ENCODE measurements at places on chromosomes 6 and 20.

- no peak for DNase-seq
Measured at GRCh38 chr20:8020314-8021079, 936 bp upstream of the TMX4 start.

- DNase-seq: no peak
Measured at GRCh38 chr20:16399801-16400200, 173.4 kb downstream of the KIF16B start.

GRCh38 chr20:8454137-8454712 lies 322.2 kb downstream of the PLCB1 start:
- no peak for DNase-seq

GRCh38 chr6:149200282-149200945 lies 117.1 kb upstream of the TAB2 start:
- no peak for DNase-seq

GRCh38 chr6:82013561-82014530 lies 233.7 kb downstream of the IBTK start:
- DNase-seq: no peak

GRCh38 chr6:123771126-123771525 lies 32.5 kb upstream of the NKAIN2 start:
- DNase-seq: no peak

DNA sequence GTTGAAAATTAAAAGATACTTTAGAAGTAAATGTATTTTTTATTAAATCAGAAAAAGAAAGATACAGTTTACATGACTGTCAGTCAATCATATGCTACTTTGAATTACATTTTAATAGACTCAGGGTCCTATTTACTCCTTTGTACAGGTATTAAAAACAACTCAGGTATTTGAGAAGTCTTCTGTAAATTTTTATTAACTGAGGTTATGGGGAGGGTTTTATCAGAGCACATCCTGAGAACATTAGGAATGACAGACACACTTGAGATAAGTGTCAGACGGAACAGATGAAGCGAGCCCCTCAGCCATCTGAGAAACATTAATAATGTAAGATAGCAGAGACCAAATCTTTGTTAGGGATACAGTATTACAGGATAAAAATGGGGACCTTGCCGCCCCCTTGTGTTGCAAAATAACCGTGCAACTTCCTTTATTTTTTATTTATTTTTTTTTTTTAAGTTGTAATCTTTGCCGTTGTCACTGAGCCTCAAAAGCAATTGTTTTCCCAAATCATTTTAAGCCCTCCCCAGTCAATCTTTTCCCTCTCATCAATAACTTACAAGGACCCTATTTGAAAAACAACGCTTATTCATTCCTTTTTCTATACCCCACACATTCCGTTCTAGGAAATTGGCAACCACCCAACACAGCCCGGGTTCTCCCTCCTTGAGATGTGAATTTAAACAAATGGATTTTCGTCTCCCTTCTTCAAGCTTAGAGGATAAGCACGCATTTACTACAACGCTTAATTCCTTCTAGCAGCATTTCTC lies 126.7 kb downstream of the BCAS1 start:
- no peak for DNase-seq

DNA sequence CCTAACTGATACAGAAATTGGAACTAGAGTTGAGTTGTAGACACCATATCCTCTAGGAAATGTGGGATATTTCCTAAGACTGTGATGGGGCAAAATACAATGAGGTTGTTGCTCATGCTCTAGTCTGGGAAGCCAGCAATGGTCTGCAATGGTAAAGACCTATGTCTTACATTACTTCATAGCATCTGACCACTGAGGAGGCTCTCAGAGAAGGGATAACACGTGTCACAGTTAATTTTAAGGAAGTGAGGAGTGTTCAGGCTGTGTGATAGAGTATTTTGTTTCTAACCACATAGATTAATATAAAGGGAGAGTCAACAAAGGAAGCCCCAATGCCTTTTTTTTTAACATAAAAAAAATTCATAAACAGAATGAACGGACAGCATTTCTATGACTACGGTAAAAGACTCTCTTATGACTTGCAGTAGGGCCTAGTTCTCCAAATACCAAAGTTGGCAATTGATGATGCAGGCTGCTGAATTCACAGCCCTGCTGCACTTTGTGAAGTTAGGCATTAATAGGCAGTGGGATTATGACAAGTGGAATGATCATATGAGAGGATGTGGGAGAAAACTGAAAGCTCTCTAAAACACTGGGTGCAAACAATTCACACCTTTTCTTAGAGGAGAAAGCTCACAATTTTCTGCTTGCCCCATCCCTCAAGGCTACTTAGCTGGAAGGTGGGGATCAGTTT lies 13.7 kb downstream of the KCNS1 start:
- no peak for DNase-seq

GRCh38 chr6:160041608-160042007 lies 72.7 kb downstream of the IGF2R start:
- DNase-seq: no peak

- no peak for DNase-seq
Measured at GRCh38 chr20:60240986-60241385, 282.8 kb downstream of the CDH26 start.

DNA sequence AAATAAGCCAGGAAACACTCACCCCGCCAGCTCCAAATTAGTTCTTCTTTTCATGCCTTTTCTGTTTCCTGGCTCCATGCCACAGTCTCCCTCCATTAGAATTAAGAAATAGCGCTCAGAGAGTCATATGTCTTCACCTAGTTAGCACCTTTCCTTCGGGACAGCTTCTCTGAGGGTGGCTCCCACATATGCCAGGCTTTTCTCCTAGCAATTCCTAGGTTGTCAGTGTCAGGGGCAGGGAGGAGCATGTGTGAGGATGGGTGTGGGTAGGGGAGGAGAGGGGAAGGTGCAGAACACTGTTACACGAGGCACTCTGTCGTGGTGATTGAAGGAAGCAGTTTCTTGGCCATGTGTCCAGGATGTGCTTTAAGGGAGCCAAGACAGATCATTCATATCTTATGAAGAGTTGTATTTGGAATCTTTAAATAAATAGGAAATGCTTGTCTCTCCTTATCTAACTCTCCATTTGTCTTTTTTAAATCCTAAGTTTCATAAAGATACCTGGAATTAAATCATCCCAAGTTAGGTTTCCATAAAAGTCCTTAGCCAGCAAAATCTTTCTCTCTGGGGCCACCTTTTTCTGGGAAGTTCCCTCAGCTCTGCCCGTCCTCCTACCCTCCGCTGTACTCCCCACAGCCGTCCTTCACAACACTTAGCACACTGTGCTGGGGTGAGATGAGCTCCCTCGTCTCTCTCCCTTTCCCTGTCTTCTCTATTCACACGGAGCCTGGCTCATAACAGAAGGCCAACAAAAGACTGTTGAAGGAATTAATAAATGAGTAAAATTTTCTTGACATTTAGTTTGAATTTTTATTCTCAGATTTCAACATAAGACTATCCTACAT lies 361.0 kb downstream of the CD83 start:
- DNase-seq: no peak

GRCh38 chr6:144073024-144073423 lies 22.3 kb downstream of the SF3B5 start:
- DNase-seq: no peak

DNA sequence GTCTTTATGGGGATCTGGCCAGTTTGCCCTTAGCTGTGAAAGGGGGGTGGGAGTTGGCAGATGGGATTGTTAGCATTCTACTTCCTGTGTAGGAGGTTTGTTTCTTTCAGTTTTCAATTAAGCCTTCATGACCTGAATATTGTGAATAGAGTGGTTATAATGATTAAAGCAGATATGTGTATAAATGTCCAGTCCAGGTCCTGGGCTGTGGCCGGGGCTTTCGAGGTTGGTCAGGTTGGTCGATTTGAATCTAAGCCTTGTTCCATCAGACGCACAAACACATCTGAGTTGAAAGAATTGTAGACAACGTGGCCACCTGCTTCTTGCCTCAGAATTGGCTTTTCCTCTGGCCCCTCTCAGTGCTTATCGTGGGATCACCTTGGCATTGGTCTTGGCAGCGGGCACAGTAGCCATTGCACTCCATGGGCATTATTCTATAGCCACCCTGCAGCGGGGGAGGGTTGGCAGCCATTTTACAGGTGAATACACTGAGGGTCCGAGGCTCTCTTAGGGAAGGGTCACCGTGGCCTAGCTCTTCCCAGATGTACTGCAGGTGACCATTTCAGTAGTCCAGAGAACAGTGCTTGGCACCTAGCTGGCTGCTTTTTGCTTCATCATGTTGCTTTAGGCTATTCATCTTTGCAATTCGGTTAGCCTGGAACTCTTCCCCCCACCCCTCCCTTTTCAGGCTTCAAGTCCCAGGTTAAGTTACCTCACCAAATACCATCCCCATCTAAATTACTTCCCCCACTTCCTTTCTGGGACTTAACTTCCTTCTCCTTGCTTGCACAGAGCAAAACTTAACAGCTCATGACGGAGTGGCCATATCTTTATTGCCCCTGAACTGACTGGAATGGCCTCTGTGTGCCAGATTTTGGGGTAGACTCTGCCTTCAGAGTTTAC lies 1.1 kb downstream of the RNF114 start:
- DNase-seq: no peak

GRCh38 chr6:13813621-13814175 lies 659 bp downstream of the MCUR1 start:
- no peak for DNase-seq

- DNase-seq: no peak
Measured at GRCh38 chr6:90151576-90152422, 144.8 kb downstream of the BACH2 start.

- no peak for DNase-seq
Measured at GRCh38 chr6:125780540-125781313, 10.0 kb upstream of the NCOA7 start.

Data from keratinocyte (primary cell).